GM13976 (cell line): ENCODE measurements at places on chromosomes 2 and 18.

DNA sequence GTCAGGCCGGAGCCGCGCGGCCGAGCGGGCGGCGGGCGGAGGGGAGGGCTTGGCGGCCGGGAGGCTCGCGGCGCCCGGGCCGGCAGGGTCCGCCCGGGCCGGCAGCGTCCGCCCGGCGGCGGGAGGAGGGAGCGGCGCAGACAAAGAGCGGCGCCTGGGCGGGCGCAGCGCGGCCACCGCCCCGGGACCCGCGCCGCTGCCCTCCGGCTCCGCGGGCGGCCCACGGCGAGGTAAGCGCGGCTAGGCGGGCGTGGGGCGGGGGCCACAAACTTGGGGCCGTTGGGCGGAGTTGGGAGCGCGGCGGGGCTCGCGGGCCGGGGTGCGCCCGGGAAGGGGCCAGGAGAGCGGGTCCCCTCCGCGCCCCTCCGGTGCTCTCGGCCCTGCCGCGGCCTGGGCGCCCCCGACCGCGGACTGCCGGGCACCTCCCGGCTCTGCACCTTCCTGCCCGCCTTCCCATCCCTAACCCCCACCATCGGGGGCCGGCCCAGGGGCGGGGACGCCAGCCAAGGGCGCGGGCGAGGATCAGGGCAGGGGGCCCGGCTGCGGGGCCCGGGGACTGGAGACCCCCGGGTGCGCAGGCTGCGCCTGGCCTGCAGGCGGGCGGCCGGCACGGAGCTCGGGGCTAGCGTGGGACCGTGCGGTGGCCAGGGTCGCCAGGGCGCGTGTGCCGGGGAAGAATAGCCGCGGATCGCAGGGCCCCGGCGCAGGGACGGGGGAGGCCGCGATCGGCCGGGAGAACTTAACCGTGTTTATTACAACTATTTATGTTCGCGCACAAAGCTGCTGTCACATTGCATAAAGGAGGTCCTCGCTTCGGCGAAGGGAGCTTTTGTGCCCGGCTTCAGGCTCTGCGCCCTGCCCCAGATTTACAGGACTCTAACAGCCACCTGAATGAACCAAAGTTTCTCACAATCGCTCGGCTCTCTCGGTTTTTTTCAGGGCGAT, at the start of gene NCK2:
NCK2 (plus strand) TSS at position 4 of the 945 bp plus-strand sequence. CDS start 110,152 bp downstream, outside the sequence.
- peak; percentile 50 for DNase-seq

DNA sequence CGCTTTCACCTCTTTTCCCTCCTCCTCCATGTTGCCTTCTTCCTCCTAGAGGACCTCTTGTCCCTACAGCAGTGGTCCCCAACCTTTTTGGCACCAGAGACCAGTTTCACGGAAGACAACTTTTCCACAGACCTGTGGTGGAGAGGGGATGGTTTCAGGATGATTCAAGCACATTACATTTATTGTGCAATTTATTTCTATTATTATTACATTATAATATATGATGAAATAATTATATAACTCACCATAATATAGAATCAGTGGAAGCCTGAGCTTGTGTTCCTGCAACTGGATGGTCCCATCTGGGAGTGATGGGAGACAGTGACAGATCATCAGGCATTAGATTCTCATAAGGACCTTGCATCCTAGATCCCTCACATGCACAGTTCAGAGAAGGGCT, 152.2 kb upstream of the NCKAP5 start:
- no peak for DNase-seq

- DNase-seq, result no peak
These were observed 185.4 kb downstream of the SNTG2 start for GRCh38 chr2:1136067-1136466.

GRCh38 chr18:76570856-76571255, 75.8 kb upstream of the ZNF516 start:
- DNase-seq, result no peak

DNA sequence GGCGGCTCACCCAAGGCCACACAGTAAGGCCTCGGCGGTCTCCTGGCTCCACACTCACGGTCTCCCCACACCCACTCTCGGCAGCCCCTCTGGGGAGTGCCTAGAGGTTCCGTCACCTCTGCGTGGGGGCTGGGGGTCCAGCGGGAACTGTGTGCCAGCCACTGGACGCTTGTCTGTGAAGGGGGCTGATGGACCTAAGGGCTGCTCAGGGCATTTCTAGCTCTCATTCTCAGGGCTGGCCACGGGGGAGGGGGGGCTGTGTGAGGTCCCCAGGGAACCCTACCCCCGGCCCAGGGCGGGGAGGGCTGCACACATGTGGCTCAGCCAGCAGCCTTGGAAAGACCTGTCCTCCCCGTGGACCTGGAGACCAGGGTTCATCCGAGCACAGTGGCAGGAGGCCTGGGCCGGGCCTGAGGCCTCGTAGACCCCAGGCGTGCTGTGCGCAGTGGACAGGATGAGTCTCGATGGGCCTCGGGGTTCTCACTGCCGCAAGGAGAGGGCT, 27.1 kb upstream of the ODC1 start:
- no peak for DNase-seq

GRCh38 chr2:84539729-84540128, 23.4 kb downstream of the DNAH6 start:
- no peak for DNase-seq

DNA sequence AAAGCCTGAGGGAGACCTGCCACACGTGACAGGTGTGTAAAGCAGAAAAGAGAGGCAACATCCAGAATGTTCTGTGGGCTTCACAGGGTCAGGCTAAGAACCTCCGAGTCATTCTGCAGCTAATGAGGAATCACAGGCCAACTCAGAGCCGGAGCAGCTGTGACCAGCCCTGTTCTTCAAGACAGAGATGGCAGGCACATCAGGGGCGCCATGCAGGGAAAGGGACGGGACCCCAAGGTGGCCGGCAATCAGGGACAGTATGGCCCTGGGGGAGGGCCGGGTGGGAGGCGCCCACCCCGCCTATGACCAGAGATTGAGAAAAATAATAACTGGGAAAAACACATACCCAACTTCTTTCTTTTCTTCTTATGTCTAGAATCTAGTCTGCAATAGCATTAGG, 316.7 kb upstream of the SALL3 start:
- DNase-seq, result no peak

DNA sequence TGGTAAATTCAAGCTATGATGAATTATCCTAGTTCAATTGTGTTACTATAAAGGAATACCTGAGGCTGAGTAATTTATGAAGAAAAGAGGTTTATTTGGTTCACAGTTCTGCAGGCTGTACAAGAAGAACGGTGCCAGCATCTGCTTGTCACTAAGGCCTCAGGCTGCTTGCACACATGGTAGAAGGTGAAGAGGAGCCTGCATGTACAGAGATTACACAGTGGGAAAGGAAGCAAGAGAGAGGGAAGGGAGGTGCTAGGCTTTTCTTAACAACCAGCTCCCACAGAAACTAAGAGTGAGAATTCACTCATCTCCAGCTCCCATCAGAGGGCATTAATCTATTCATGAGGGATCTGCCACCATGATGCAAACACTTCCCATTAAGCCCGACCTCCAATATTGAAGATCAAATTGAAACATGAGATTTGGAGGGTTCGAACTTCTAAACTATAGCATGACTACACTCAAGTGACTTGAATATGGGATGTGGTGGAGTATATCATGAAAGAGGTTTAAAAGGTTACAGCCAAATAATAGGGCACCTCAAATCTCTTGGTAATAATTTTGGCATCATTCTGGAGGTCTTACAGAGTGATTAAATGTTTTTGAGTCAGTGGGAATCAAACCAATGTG, 58.4 kb upstream of the ETAA1 start:
- no peak for DNase-seq
